Activated naive CD4-positive, alpha-beta T cell treated with Interleukin-2 at 50 U/mL for 16 hours (primary cell): ENCODE measurements at places on chromosomes 7 and 10.

GRCh38 chr7:37359662-37360444, 88.8 kb downstream of the ELMO1 start:
- DNase-seq: peak; percentile 36

GRCh38 chr10:126405239-126405775, 17.0 kb upstream of the ADAM12 start:
- no peak for DNase-seq

GRCh38 chr10:52563360-52563759, 209.2 kb downstream of the MBL2 start:
- no peak for DNase-seq

DNA sequence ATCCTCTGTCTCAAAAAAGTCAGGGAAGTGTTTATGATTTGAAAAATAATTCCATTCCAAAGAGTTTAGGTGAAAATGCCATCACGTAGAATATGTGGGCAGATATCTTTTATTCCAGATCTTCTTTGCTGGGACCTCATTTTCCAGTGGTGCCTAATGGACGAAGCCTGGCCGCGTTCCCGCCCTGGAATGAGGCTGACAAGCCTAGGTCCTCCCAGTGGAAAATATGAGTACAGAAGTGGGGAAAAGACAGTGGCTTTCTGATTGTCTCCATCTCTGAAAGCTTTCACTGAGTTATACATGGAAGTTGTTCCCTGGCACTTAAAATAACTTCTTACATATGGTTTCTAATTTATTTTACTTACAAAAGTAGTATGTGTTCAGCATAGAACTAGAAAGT, 139.4 kb downstream of the TACC2 start:
- no peak for DNase-seq

- DNase-seq: no peak
Observed at GRCh38 chr7:94697035-94697974, 41.4 kb upstream of the SGCE start.

- DNase-seq: no peak
Observed at GRCh38 chr7:12228024-12228423, 16.9 kb downstream of the TMEM106B start.

- DNase-seq: no peak
Observed at GRCh38 chr7:94577357-94577756, 67.7 kb downstream of the CASD1 start.

- DNase-seq: no peak
Observed at GRCh38 chr7:31695859-31696614, 9.0 kb downstream of the PPP1R17 start.

DNA sequence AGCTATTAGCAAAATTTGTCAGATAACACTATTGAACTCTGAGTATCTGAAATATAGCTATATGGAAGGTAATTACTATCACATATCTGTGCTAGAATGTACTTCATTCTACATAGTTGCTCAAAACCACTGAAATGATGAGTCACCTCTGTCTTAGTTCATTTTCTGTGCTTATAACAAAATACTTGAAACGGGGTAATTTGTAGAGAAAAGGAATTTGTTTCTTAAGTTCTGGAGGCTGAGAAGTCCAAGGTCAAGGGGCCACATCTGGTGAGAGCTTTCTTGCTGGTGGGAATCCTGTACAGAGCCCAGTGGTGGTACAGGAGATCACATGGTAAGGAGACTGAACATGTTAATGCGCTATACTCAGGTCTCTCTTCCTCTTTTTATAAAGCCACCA, 41.9 kb upstream of the TNKS2 start:
- DNase-seq: no peak

DNA sequence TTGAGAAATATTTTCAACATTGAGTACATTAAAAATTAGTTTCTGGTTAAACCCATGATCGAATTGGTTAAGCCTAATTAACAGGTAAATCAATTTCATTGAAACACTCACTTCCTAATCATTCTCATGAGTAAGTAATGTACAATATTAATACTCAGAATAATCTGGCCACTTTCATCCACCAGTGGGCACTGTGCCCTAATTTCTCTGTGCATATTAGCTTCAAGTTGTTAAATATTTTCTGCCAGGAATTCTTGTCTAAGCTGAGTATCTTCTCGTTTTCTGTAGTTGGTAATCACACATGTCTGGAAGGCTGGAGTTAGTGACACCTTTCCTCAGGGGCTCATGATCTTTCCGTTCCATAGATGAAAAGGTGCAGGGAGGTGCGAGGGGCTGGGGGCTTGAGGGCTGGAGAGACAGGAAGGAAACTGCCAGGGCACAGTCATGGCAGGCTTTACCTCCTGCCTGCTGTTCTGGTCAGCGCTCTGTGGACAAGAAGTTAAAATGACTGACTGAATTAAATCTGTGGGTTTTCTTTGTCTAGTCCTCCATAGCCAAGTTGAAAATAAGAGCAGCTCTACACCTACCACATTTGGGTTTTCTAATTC, 71.9 kb downstream of the WIPF3 start:
- peak; percentile 9 for DNase-seq

DNA sequence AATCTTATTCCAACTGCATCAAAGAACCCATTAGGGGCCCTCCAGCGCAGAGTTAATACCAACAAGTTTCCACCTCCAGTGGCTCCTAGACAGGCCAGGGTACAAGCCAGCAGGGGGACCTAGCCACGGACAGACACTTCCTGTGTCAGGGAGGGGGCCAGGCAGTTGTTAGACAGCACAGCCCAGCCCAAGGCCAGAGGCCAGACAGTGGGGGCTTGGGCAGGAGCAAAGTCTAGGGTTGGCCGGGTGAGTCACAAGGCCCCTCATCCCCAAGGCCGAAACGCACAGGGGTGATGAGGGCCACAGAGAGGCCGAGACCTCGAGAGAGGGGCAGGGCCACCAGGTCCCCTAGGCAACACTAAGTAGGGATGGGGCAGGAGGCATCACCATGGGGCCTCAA, 19.3 kb upstream of the OPTN start:
- no peak for DNase-seq

GRCh38 chr7:21749378-21749777, 196.3 kb downstream of the CDCA7L start:
- DNase-seq: no peak

DNA sequence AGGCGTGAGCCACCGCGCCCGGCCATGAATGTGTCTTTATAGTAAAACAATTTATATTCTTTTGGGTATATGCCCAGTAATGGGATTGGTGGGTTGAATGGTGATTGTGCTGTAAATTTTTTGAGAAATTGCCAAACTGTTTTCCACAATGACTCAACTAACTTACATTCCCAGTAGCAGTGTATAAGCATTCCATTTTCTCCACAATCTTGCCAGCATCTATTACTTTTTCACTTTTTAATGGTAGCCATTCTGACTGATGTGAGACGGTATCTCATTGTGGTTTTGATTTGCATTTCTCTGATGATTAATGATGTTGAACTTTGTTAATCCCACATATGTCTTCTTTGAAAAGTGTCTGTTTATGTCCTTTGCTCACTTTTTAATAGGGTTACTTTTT, 1187.9 kb downstream of the XPNPEP1 start:
- no peak for DNase-seq

GRCh38 chr7:37323966-37324365, 124.7 kb downstream of the ELMO1 start:
- no peak for DNase-seq

DNA sequence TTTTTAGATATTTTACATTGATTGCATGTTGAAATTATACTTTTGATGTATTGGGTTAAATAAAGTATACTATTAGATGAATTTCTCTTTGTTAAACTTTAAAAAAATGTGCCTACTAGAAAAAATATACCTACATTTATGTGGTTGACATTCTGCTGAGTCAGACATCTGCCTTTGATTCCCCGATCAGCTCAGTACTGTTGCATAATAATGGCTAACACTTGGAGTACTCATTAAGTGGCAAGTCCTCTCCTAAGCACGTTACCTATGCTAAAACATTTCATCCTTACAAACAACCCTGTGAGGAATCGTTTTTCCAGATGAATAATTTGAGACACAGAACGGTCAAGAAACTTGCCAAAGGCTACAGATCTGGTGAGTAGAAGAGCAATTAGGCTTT, 14.0 kb upstream of the SEM1 start:
- DNase-seq: no peak

DNA sequence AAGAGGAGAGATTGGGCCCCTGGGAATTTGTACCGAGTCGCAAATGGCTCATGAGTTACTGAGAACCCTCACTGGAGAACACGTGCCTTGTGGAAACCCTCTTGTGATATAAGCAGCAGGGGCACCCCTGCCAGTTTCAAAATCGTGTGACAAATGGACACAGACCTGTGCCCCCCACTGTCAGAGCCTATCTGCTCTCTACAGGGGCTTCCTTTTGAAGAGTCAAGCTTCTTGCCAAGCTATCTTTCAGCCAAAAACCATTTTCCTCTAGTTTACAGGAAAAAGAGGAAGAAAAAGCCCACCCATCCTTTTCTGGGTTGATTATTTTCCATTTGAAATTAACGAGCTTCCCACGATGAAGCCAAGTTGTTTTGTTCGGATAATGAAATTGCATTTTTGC, 64.1 kb upstream of the MPP7 start:
- DNase-seq: no peak

- DNase-seq: no peak
Observed at GRCh38 chr10:33093362-33093761, 135.3 kb upstream of the ITGB1 start.

GRCh38 chr10:12508165-12508564, 158.8 kb downstream of the CAMK1D start:
- DNase-seq: no peak

DNA sequence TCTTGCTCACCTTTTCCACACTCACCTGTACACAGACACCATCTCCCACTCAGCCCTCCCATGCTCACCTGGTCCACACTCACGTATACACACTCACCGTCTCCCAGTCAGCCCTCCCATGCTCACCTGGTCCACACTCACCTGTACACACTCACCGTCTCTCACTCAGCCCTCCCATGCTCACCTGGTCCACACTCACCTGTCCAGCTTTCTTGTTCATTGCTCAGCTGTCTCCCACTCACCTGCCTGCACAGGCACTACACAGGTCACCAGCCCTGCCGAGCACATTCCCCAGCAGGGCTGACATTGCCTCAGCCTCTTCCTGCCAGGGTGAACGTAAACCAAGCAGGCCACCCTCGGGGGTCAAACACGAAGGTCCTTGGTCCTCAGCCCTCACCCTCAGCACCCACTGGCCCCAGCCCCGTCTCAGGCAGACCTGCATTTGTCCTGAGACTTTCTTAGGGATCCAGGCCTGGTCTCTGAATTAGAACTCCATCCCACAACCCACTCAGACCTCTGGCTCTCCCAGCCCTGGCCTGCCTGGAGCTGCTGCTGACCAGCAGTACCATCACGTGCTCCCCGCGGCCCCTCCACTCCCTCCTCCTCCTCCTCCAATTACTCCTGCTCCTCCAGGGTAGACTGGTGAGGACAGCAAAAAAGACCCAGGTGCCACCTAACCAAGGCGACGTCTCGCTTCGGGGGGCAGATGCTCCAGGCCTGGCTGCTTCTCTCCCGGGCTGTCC, 12.8 kb upstream of the DNAAF5 start:
- DNase-seq: no peak

- no peak for DNase-seq
Observed at GRCh38 chr7:141290973-141291372, 217.1 kb downstream of the TMEM178B start.

- no peak for DNase-seq
Observed at GRCh38 chr10:122749886-122750285, 50.2 kb upstream of the C10orf120 start.

GRCh38 chr10:63376560-63377304, 89.0 kb downstream of the JMJD1C start:
- no peak for DNase-seq

GRCh38 chr7:51251290-51251689, 65.3 kb downstream of the COBL start:
- DNase-seq: no peak

DNA sequence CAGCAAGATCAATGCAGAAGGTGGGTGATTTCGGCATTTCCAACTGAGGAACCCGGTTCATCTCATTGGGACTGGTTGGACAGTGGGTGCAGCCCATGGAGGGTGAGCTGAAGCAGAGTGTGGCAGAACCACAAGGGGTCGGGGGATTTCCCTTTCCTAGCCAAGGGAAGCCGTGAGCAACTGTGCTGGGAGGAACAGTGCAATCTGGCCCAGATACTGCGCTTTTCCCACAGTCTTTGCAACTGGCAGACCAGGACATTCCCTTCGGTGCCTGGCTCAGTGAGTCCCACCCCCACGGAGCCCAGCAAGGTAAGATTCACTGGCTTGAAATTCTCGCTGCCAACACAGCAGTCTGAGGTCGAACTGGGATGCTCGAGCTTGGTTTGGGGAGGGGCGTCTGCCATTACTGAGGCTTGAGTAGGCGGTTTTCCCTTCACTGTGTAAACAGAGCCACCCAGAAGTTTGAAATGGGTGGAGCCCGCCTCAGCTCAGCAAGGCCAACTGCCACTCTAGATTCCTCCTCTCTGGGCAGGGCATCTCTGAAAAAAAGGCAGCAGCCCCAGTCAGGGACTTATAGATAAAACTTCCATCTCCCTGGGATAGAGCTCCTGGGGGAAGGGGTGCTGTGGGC, 58.6 kb upstream of the SLC26A5 start:
- DNase-seq: no peak

DNA sequence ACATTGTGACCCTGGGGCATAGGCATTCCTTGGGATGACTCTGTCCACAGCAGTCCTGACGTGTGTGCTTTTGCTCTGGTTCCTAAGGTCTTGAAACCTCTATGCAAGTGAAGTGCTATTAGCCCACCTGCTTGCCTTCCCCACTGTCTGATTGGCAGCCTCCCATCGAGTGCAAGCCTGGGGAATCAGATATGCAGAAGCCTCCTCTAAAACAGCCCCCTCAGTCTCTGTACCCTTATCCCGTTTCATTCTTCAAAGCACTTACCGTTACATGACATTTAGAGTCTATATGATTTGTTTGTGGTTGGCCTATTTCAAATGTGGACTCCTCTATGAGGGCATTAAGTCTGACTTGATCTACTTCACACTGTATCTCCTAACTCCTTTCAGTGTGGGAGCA, 4.3 kb downstream of the KIAA1217 start:
- DNase-seq: no peak

DNA sequence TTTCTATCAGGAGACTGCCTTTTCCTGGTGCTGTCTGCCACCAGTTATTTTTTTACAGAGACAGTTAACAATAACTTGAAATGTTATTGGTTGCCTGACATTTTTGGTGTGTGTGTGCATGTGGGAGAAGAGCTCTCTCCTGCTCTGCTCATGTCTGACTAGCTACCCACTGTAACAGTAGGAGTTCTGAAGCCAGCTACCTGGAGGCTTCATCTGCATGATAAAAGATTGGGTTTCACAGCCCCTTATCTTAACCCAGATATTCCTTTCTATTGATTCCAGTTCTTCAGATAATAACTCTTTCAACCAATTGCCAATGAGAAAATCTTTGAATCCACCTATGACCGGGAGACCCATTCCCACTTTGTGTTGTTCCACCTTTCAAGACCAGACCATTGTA, 237.4 kb upstream of the PPP1R3A start:
- no peak for DNase-seq

DNA sequence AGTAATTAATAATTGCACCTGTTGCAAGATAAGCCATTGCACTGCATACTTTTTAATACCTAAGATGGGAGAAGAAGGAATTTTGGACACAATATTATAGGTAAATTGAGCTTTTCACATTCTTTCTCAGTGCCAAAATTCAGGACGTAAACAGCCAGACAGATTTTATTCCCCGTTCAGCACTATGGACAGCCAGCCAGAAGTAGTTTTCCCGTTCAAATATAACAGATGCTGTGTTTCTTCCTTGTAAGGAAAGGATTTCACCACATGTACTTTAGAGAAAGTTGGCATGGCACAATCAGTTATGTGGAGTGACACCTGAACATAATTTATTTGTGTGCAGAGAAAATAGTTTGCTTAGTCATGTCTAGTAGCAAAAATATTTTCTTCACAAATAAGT, 34.8 kb downstream of the SEMA3E start:
- no peak for DNase-seq
